ENCODE measurements at places on chromosomes 3 and 15. TPM values are rescaled to one million over a fixed set of nuclear protein-coding genes. Genes with fewer than 3 reads are reported as not detected.
A peak's percentile ranks its signal among the peaks of the same experiment; 100 is the strongest.

DNA sequence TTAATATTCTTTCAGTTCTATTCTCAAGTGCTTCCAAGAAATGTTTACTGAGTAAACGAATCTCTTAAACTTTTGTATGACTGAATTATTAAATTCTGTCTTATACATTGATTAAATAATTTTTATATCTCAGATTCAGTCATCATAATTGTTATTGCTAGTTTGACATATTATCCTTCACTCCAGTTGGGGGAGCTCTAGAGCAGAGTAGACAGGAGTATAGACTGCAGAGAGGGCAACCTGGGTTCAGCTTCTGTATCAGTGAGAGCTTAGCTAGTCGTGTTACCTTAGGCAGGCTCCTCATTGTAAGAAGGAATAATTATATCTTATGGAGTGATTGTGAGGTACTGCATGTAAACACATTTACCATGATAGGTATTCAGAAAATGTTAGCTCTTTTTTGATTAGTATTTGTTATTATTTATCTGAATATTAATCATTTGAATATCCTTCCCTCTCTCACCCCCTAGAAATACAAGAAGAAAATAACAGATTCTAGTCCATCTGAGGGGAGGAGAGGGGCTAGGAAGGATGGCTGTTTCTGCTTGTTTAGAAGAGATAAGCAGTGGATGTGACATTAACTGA is 31.0 kb upstream of the ZCWPW2 start:
- DNase-seq, result no peak
- no peak overlapping the region for H3K4me3 ChIP-seq
- H3K36me3 ChIP-seq, result peaks cover 5% of the 10 kb centered on the region
- H3K4me1 ChIP-seq, result no peaks in the 10 kb centered on the region

GRCh38 chr3:173865900-173866498 is 468.5 kb downstream of the NLGN1 start:
- no peaks in the 10 kb centered on the region for H3K36me3 ChIP-seq
- no peaks in the 10 kb centered on the region for H3K4me1 ChIP-seq
- H3K27ac ChIP-seq, result no peak overlapping the region

- no peak overlapping the region for H3K4me3 ChIP-seq
- no peaks in the 10 kb centered on the region for H3K4me1 ChIP-seq
- DNase-seq, result no peak
- H3K27me3 ChIP-seq, result no peaks in the 10 kb centered on the region
Observed at GRCh38 chr3:45365060-45365459, 23.3 kb upstream of the LARS2 start.

DNA sequence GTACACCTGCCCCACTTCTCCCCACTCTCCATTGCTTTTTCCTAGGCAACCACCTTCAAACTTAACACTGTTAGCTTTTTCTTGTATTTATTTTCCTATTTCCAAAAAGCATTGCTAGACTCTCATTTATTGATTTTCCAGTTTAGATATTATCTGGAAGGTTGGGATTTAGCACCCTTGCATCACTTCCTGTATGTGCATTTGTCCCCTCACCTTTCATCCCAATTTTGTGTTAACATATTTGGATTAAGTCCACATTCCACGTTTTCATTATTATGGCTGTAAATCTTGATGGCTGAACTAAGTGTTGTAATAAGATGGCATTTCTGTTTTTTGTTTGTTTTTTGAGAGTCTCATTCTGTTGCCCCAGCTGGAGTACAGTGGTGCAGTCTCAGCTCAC is 109.7 kb downstream of the TBC1D2B start:
- no peak overlapping the region for H3K27ac ChIP-seq
- H3K36me3 ChIP-seq, result no peaks in the 10 kb centered on the region
- no peaks in the 10 kb centered on the region for H3K27me3 ChIP-seq
- H3K4me1 ChIP-seq, result no peaks in the 10 kb centered on the region
- no peak for DNase-seq
- H3K4me3 ChIP-seq, result no peak overlapping the region

Gene STAC
- 1.5 TPM for total RNA-seq

Gene MAP3K13
- total RNA-seq, result 2.8 TPM

Gene ZMYND10
- not detected for total RNA-seq

DNA sequence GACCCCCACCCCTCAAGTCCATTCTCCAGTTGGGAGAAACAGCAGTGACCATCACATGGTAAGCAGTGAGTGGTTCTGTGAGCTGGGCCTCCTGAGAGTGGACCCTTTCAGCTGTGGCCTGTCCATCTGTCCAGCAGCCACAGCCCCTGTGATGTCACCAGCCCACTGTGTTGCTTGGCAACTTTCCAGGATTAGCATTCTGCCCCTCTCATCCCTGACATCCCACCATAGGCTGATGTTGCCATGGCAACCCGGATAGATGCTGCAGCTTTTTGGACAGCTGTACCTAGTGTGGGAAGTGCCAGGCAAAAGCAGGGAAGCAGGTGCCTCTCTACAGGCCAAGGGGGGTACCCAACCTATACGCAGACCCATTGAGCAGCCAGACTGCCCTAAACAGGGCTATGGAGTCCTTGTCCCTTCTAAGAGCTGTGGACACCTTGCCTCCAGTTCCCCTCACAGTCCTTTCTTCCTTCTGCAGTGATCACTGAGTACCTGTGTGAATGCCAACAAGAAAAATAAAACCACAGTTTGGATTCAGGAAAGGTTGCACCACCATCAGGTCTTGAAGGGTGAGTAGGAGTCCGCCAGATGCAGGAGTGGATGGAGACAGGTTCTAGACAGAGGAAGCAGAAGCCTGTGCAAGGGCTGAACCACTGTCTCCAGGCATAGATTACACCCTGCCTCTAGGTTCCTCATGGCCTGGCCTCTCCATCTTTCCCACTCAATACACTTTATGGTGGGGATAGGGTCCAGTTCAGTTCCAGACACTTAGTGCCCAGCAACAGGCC is at the start of gene DNAH1:
TSS of gene DNAH1 (plus strand) at position 343 of the 788 bp plus-strand sequence. CDS start 6,124 bp downstream, outside the sequence.
- peak within 1 kb of the TSS; percentile 41 for H3K4me3 ChIP-seq
- H3K36me3 ChIP-seq, result no peaks in the 10 kb centered on the region
- no peak within 1 kb of the TSS for H3K27ac ChIP-seq
- no peaks in the 10 kb centered on the region for H3K27me3 ChIP-seq
- peaks cover 8% of the 10 kb centered on the region for H3K4me1 ChIP-seq

DNA sequence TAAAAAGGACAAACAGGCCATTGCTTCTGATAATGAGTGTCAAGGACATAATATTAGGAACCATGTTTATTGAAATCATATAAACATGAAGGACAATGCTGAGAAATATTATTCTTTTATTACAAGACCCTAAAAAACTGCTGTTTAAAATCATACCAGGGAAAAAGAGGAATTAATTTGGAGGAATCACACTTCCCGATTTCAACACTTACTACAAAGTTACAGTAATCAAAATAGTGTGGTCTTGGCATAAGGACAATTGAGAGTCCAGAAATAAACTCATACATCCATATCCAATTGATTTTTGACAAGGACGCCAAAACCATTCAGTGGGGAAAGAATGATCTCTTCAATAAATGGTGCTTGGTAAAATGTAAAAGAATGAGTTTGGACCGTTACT is 13.0 kb downstream of the CYP1A1 start:
- no peak for DNase-seq
- H3K4me3 ChIP-seq, result no peak overlapping the region
- H3K4me1 ChIP-seq, result no peaks in the 10 kb centered on the region
- H3K27me3 ChIP-seq, result no peaks in the 10 kb centered on the region
- H3K27ac ChIP-seq, result no peak overlapping the region
- no peaks in the 10 kb centered on the region for H3K36me3 ChIP-seq

DNA sequence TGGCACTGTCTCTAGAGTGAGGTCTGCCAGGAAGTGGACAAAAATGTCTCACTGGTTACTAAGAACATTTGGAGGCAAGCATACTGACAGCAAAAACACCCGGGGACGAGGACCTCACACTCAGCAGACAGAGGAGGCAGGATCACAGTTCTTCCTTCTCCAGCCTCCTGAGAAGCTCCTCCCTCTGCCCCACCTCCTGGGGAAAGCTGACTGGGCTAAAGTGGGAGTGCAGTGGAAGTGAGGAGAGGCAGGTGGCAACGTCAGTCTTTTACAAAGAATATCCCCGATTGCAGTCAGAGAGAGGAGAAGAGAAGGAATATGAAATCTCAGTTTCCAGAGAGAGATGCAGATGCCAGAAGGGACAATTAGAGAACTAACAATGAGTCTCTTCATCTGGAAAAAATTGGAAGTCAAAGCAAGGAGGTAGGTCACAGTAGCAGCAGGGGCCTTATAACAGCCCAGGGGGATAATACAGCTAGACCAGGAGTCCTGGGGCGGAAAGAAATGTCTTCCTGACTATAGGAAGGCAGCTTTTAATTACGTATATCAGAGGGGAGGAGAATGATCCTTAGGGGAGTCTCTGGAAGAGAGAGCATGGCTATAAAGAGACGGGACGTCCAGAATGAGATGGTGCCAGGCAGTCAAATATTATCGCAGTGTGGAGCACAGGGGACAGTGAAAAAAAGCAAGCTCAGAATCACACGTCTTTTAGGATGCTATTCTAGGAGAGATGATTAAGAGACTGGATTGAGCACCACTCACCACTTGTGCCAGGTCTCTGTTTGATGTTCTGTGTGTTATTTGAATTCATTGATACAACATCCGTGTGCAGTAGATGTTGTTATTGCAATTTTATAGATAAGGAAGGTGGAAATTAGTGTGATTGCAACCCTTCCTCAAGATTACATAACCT is 47.2 kb downstream of the LEO1 start:
- no peak overlapping the region for H3K4me3 ChIP-seq
- no peaks in the 10 kb centered on the region for H3K27me3 ChIP-seq
- H3K4me1 ChIP-seq, result no peaks in the 10 kb centered on the region
- H3K36me3 ChIP-seq, result no peaks in the 10 kb centered on the region
- peak overlapping the region; percentile 55 for H3K27ac ChIP-seq

Gene CDC25A
- total RNA-seq, result 2.3 TPM

Data from gastrocnemius medialis (tissue), 4 donors.